ENCODE measurements at places on chromosomes 4 and X.

DNA sequence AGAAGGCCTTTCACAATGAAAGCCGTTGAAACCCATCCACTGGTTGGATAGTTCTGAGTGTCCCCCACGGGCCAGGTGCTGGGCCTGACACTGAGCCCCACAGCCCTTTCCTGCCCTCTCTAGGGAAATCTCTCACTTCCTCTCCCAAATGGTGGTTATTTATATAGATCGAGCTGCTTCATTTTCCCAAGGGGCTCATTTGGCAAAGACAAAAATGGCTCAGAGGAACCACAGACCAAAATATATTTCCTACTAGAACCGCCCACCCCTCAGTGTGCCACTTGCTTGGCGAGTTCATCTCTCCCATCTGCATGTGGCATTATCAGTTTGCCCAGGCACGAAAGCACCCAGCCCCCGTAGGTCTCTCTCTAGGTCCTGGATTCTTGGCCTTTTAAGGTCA, 53.3 kb upstream of the STIM2 start:
- DNase-seq: no peak

- no peak for DNase-seq
Observed at GRCh38 chr4:3316146-3316545, 23.3 kb downstream of the RGS12 start.

GRCh38 chr4:25663781-25664180, 8.1 kb downstream of the SLC34A2 start:
- no peak for DNase-seq

- peak; percentile 6 for DNase-seq
Observed at GRCh38 chr4:35250331-35250730, 994.0 kb downstream of the ARAP2 start.

GRCh38 chrX:25048178-25048577, 32.4 kb upstream of the ARX start:
- no peak for DNase-seq

- DNase-seq: no peak
Observed at GRCh38 chr4:107913283-107913899, 18.0 kb upstream of the CYP2U1 start.

GRCh38 chr4:102625232-102625930, 124.2 kb downstream of the NFKB1 start:
- no peak for DNase-seq

GRCh38 chr4:167359711-167360110, 125.4 kb upstream of the SPOCK3 start:
- DNase-seq: no peak

DNA sequence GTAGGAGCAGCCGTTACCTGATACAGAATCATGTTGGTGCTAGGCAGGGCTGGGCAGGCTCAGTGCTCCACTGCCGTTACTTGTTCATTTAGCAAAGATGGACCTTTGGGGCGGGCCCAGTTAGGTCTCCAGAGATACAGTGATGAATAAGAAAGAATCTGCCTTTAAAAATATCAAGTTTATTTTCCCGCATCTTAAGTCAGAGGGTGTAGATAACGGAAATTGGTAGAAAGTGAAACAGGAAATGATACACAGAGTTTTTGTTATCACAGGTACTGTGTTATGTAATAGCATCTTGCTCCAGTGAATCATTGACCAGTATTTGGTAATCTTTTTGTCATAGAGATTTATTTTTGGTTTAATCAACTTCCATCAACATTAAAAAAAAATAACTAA, 5.5 kb downstream of the TMEM131L start:
- DNase-seq: no peak

DNA sequence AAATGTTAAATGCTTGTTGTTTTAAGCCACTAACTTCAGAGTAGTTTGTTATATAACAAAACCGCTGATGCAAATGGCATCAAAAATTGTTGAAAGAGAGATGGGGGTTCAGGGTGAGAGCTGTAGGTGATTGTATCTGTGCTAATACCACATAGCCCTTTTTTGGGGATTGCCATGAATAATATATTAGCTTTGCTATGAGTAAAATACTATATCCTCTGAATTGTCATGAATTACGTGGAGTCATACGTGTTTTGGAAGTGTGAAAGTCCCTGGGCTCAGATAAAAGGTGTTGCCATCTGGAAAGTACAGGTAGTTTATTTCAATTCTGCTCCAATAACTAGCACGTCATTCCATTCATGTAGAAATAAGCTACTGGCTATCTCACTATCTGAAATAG, 30.6 kb downstream of the DYNLT3 start:
- DNase-seq: no peak

- no peak for DNase-seq
Observed at GRCh38 chr4:128244379-128244778, 43.2 kb downstream of the PGRMC2 start.

GRCh38 chr4:155761916-155762315, 3.1 kb downstream of the GUCY1B1 start:
- no peak for DNase-seq

- no peak for DNase-seq
Observed at GRCh38 chr4:171644430-171645057, 168.7 kb upstream of the GALNTL6 start.

DNA sequence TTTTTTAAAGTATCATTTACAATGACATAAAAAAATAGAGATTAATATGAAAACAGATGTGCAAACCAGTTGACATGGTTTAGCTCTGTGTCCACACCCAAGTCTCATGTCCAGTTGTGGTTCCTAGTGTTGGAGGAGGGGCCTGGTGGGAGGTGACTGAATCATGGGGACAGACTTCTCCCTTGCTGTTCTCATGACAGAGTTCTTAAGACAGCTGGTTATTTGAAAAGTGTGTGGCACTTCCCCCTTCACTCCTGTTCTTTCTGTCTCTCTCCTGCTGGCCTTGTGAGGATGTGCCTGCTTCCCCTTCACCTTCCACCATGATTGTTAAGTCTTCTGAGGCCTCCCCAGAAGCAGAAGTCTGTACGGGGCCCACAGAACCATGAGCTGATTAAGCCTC, 23.8 kb downstream of the CNOT6L start:
- DNase-seq: no peak

DNA sequence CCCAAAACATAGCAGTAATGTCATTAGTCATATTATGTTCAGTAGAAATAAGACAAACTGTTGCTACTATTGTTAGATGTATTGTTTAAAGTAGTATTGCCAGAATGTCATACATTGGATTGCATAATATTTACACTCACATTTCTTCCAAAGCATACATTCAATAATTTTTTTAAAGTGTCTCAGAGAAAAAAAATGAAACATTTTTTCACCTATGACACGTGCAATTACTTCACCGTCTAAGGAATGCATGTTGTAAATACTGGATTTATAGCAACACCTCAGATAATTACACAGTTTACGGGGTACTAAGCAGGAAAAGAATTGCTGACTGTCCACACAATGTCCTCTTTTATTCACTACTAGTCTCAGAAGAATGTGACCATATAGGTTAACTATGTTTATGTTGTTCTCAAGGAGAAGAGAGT, 162.1 kb downstream of the PCDH18 start:
- no peak for DNase-seq

DNA sequence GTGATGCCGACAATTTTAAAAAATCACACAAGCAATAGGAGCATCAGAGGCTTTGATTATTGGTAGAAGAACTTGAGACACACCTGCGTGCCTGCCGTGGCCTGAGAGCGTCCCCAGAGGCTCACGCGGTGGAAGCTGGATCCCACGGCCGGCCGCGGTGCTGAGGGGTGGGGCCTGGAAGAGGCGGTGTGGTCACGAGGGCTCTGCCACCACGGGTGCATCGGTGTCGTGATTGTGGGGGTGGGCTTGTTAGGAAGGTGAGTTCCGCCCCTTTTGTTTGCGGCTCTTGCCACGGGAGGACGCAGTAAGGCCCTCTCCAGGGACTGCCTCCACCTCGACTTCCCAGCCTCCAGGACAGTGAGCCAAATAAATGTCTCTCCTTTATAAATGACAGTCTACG, 77.2 kb upstream of the ADRA2C start:
- no peak for DNase-seq

GRCh38 chr4:130146773-130147172, 1050.8 kb downstream of the C4orf33 start:
- DNase-seq: peak; percentile 20

GRCh38 chr4:92305148-92305877, 1.5 kb downstream of the GRID2 start:
- peak; percentile 20 for DNase-seq

DNA sequence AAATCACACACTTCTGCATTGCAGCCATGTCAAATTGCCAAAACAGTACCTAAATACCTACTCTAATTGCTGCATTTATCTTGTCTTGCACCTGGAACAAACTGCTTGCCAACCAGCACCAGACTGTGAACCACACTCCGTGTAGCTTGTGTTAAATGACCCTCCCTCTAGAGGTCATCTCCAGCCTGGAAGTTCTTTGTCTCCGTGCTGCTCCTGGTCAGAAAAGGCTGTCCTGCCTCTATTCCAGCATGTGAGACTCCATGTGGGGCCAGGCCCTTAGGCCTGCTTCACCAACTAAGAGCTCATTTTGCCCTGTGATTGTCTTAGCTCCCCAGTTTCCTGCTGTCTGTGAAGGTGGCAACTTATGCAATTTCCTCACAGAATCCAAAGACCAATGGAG, 28.3 kb downstream of the CNGA2 start:
- DNase-seq: no peak

DNA sequence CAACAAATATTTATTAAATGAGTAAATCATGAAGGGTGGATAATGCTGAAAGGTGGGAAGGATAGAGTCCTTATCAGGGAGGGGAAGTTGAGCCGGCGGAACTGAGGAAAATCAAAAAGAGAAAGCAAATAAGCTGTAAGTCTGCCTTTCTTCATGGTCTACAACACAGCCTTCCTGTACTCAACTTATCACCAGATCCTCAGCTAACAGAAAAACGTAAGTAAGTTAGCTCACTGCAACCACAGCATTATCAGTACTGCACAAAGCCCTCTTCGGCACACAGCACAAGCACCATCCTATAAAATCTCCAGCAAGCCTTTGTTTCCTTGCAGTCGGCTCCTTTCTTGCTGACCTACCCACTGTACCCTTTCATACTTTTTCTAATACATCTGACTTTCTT, 70.3 kb downstream of the CRMP1 start:
- no peak for DNase-seq

GRCh38 chr4:132097041-132097440, 1052.1 kb upstream of the PCDH10 start:
- no peak for DNase-seq

- no peak for DNase-seq
Observed at GRCh38 chr4:5575941-5576340, 132.4 kb downstream of the EVC2 start.

DNA sequence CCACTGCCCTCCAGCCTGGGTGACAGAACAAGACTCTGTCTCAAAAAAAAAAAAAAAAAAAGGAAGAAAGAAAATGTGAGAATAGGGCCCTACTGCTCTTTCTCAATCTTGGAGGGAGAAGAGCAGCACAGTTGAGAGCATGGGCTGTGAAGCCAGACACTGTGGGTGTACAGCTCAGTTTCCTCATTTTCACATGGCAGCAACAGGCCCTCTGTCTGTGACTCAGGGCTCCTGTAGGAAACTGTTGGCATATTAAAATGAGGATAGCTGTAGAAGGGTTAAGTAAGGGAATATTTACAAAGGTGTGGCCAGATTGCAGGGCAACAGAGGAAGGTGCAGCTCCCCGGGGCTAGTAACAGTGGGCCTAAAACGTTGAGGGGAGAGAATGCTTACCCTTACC, 3.4 kb downstream of the AKAP14 start:
- no peak for DNase-seq

DNA sequence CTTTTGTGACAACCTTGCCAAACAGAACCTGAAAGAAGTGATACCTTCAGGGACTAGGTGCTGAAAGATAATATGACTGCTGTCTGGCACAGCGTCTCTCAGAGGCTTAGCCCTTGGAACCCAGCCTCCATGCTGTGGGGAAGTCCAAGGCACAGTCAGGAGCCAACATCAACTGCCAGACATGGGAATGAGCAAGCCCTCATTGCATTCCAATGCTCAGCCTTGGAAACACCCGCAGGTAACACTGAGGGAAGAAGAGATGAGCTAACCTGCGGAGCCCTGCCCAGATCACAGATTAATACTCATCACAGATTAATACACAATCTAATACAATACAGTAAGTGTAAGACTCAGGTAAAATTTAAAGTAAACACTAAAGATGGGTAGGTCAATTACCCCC, 31.5 kb downstream of the LDB2 start:
- no peak for DNase-seq

GRCh38 chrX:111410590-111411078, 1.4 kb downstream of the DCX start:
- no peak for DNase-seq

- no peak for DNase-seq
Observed at GRCh38 chrX:49225858-49226257, 7.3 kb downstream of the CACNA1F start.

GRCh38 chrX:113980953-113981352, 602.9 kb upstream of the HTR2C start:
- DNase-seq: no peak

- DNase-seq: no peak
Observed at GRCh38 chr4:147480891-147481576, at the start of gene EDNRA. Gene EDNRA, plus strand, starts transcription at chr4:147481097. Its CDS starts 4,585 bp downstream, at chr4:147485682.

DNA sequence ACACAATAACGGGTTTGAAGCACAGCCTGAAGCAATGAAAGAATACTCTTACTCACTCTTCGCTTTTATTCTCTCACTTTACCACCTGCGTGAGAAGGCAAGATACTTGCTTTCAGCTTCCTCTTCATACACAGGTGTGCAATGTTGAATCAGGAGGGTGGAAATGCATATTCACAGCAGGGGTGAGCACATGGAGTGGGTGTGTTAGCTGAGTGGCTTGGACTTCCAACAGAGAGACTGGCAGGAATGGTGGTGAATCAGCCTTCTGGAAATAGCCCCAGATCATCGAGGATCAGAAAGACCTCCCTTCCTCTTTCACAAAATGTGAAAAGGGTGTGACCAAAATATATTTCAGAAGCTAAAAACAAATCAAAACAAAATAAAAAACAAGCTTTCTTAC, 521.2 kb downstream of the STIM2 start:
- no peak for DNase-seq

DNA sequence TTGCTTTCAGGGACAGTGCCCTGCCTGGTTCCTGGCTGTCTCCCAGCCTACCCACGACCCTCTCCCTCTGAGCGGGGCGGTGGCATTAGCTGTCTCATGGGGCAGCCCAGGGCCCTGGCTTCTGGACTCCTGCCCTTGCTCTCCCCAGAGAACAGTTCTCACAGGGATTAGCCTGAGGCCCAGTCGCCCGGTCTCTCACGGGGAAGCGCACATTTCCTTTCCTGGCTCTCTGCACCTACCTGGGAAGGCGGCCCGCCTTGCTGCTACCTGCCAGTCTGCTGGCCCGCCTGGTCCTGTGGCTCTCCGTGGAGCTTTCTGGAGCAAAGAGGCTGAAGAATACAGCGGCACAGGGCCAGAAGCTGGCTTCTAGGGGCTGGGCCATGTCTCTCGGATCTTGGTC, 128.4 kb downstream of the FHDC1 start:
- DNase-seq: no peak

- DNase-seq: no peak
Observed at GRCh38 chr4:145501051-145501660, 19.5 kb downstream of the SMAD1 start.

- no peak for DNase-seq
Observed at GRCh38 chrX:24676403-24677024, 17.2 kb upstream of the POLA1 start.

DNA sequence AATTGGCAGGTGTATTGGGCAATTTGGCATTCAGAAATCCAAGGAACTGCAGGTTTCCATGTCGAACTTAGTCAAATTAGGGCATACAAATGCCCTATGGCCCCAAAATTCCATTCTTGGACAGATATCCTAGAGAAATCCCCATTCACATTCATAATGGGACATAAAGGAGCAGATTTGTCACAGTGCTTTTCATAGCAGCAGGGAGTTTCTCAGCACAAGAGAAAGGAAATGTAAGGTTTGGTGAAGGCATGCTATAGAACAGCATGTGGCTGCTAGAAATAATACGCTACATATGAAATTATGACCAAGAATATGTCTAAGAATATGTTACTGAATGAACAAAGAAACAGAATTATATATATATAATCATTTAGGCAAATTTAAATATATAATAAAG, 437.5 kb upstream of the BOD1L1 start:
- DNase-seq: no peak
